ENCODE measurements at places on chromosomes 7 and 10.

DNA sequence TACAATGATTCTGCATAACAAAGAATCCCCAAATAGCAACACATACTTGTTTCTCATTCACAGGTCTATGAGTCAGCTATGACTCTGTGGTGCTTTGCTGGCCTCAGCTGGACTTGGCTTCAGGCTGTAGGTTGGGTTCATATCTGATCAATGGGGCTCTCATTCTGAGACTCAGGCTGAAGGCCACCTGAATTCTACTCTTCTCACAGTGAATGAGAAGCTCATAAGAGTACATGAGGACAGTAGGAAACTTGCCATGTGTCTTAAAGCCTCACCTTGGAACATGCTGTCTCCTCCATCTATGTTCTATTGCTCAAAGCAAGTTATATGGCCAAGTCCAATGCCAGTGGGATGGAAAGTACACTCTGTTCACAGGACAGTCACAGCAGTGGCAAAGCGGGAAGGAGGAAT, 292.9 kb downstream of the BMPER start:
- no peaks in the 10 kb centered on the region for H3K27me3 ChIP-seq
- no peaks in the 10 kb centered on the region for H3K4me1 ChIP-seq
- no peaks in the 10 kb centered on the region for H3K36me3 ChIP-seq

DNA sequence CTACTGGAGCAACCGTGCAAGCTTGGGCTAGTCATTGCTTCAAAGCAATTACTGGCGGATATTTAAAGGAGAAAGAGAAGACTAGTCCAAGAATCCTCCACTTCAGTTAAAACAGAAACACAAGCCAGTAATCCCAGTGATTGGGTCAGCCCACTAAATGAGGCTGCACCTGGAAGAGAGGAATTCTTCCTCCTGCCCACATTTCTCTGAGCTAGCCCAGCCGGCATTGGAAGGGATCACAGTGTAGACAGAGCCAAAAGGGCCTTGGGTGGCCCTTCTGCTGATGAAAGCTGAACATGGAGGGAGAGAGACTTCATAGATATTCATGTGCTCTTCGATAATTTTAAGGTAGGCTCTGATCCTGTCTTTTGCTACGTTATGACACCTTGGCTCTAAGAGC, 228.4 kb downstream of the KIAA1217 start:
- H3K4me3 ChIP-seq: no peak overlapping the region
- no peak for DNase-seq
- H3K4me1 ChIP-seq: no peaks in the 10 kb centered on the region
- H3K27ac ChIP-seq: no peak overlapping the region

DNA sequence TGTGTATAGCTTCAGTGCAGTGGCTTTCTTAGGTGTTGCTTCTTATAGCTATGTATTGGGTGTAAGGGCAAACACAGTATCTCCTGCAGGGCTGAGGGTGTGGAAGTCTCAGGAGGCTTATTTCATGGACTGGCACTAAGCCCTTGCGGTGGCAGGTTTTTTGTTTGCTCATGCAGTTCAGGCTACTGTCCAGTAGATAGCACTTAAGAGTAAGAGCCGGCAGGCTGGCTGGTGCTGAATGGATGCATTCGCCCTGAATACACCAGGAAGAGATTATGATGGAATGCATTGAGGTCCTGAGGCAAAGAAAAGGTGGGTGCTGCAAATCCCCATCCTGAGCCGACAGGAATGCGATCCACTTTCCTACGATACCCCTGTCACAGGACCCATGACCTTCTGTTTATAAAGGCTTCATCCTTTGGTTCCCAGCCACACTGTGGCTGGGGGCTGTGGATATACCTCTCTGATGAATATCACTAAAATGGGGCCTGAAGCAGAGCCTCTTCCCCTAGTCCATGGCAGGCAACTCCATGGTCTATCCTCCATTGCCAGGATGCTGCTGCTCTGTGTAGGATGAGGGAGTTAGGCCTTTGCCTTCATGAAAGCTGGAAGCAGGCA, 44.9 kb downstream of the ANXA8 start:
- no peaks in the 10 kb centered on the region for H3K36me3 ChIP-seq
- no peak overlapping the region for H3K4me3 ChIP-seq
- no peak for DNase-seq
- no peak overlapping the region for H3K27ac ChIP-seq
- H3K27me3 ChIP-seq: peaks cover 28% of the 10 kb centered on the region
- H3K4me1 ChIP-seq: peaks cover 9% of the 10 kb centered on the region

DNA sequence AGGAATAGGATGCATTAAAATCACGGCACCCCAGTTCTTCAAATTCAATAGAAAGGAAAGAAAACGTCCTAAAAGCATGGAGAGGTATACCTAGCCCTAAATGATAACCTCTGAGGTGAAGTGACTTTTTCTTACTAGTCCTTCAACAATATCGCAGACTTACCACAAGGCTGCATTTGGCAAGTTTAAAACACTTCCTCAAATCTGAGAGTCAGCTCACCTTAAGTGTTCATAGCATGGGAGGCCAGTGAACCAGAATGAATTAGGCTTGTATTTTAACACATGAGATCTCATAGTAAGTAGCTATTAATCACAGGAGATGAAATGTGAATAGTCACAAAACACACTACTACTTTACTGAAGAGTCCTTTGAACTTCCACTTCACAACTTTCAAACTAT, 124.2 kb downstream of the RNF32 start:
- H3K27ac ChIP-seq: no peak overlapping the region
- H3K4me3 ChIP-seq: no peak overlapping the region
- no peaks in the 10 kb centered on the region for H3K27me3 ChIP-seq
- H3K36me3 ChIP-seq: peaks cover 38% of the 10 kb centered on the region
- DNase-seq: no peak

GRCh38 chr10:5830629-5831445, 17.6 kb upstream of the GDI2 start:
- H3K4me1 ChIP-seq: no peaks in the 10 kb centered on the region
- no peaks in the 10 kb centered on the region for H3K27me3 ChIP-seq
- no peak overlapping the region for H3K4me3 ChIP-seq
- no peak for DNase-seq
- H3K36me3 ChIP-seq: no peaks in the 10 kb centered on the region

DNA sequence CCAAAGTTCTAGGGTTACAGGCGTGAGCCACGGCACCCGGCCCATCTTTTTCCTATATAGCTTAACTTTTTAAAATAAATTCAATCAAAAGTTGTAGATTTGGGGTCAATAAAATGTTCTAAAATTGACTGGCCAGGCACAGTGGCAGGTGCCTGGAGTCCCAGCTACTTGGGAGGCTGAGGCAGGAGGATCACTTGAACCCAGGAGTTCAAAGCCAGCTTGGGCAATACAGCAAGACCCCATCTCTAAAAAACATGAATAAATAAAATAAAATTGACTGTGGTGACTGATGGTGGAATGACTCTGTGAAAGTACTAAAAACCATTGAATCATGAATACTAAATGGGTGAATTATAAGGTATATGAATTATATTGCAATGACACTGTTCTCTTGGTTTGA, 20.8 kb downstream of the P4HA1 start:
- DNase-seq: no peak
- H3K4me3 ChIP-seq: no peak overlapping the region
- no peak overlapping the region for H3K27ac ChIP-seq
- peaks cover 24% of the 10 kb centered on the region for H3K4me1 ChIP-seq
- H3K36me3 ChIP-seq: peaks cover 39% of the 10 kb centered on the region

DNA sequence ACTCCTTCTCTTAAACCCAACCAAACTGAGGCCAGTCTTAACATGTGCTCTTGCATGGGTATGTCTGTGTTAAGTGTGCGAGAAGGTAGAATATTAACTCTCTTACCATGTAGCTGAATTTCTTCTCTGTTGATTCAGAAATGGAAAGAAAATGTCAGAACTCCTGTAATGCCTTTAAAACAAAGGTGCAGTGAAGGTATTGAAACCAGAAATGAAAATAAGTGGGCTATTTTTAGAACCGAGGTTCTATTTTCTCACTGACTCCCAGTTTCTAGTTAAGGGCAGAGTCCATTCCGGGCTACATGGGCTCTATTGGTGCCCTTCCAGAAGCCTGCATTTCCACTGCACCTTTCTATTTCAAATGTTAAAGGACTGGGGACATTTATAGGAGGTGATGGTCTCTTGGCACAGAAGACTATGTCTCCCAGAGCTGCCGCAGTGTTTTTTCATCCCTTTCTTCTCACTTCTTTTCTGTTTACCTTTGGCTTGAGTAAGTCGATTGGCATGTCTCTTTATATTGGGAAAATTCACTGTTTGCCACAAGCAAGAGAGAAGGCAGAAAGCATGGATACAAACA, 174.9 kb downstream of the LRMDA start:
- no peaks in the 10 kb centered on the region for H3K36me3 ChIP-seq
- no peak overlapping the region for H3K27ac ChIP-seq
- no peak for DNase-seq
- H3K4me3 ChIP-seq: no peak overlapping the region
- no peaks in the 10 kb centered on the region for H3K4me1 ChIP-seq

DNA sequence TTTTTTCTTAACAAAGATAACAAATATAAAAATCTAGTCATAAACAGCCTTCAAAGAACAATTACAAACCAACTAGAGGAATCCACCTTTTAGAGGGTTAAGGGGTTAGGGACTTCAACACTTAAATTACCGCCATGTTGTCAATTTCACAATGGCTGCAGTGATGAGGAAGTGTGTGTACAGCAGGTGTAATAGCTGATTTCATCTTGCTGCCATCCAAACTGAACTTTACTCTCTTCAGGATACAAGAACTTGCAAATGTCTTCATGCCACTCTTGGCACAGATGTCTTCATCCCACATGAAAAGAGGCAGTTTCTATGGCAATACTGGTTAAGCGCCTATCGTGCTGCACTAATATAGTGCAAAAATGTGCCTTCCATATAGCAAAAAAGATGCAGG, 401.0 kb downstream of the PHF14 start:
- no peaks in the 10 kb centered on the region for H3K36me3 ChIP-seq
- no peaks in the 10 kb centered on the region for H3K4me1 ChIP-seq
- no peaks in the 10 kb centered on the region for H3K27me3 ChIP-seq
- no peak overlapping the region for H3K4me3 ChIP-seq
- no peak for DNase-seq
